Ovary (tissue), 10 donors: ENCODE measurements at places on chromosomes 13 and 19. TPM values are rescaled to one million over a fixed set of nuclear protein-coding genes. Genes with fewer than 3 reads are reported as not detected.

GRCh38 chr19:2612619-2613249 is 89.8 kb downstream of the GNG7 start:
- H3K36me3 ChIP-seq, result no peaks in the 10 kb centered on the region
- no peak for DNase-seq
- H3K27ac ChIP-seq, result no peak overlapping the region
- H3K4me1 ChIP-seq, result no peaks in the 10 kb centered on the region
- no peaks in the 10 kb centered on the region for H3K27me3 ChIP-seq

- DNase-seq, result no peak
- H3K4me1 ChIP-seq, result peaks cover 5% of the 10 kb centered on the region
- no peaks in the 10 kb centered on the region for H3K36me3 ChIP-seq
- H3K4me3 ChIP-seq, result no peak overlapping the region
- H3K27me3 ChIP-seq, result no peaks in the 10 kb centered on the region
These were observed 169.7 kb upstream of the MAB21L1 start for GRCh38 chr13:35646056-35646774.

Gene ATXN8OS
- not detected for polyA plus RNA-seq

Gene CA11
- 43.1 TPM for polyA plus RNA-seq

Gene CRLF1
- polyA plus RNA-seq, result 1.2 TPM

DNA sequence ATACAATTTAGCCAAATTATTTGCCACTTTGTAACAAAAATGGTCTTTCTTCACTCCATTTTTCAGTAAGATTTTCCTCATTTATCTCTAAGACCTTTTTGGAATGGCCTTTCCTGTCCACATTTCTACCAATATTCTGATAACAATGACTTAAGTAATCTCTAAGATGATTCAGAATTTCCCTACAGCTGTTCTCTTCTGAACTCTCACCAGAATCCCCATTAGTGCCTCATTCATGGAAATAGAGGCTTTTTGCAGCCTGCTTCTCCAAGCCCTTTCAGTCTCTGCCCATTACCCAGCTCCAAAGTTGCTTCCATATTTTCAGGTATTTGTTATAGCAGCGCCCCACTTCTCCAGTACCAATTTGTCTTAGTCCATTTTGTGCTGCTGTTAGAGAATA is 867.0 kb downstream of the GPC5 start:
- H3K27ac ChIP-seq, result no peak overlapping the region
- no peaks in the 10 kb centered on the region for H3K36me3 ChIP-seq
- H3K27me3 ChIP-seq, result no peaks in the 10 kb centered on the region
- no peak overlapping the region for H3K4me3 ChIP-seq
- DNase-seq, result no peak

Gene WDR87
- not detected for polyA plus RNA-seq
